H4 (cell line): ENCODE measurements at places on chromosomes 5 and 9.

DNA sequence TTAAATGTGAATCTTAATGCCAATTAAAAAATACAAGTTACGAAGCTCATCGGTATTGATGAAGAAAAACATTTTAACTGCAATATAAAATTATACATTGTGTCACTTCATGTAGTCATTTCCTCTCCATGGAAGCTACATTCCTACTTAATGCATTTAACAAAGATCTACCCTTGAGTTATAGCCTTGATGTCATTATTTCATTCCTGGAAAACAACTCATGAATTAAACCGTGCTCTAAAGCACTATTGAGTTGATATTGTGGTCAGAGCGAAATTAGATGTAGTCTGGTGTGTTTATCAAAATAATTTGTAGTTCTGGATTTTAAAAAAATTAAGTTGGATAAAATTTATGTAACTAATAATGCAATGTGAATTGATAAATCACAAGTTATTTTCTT lies 11.1 kb downstream of the C5orf47 start:
- DNase-seq, result no peak

GRCh38 chr5:3197304-3198073 lies 398.1 kb upstream of the IRX1 start:
- no peak for DNase-seq

GRCh38 chr5:139849942-139850341 lies 54.3 kb downstream of the PSD2 start:
- DNase-seq, result no peak

DNA sequence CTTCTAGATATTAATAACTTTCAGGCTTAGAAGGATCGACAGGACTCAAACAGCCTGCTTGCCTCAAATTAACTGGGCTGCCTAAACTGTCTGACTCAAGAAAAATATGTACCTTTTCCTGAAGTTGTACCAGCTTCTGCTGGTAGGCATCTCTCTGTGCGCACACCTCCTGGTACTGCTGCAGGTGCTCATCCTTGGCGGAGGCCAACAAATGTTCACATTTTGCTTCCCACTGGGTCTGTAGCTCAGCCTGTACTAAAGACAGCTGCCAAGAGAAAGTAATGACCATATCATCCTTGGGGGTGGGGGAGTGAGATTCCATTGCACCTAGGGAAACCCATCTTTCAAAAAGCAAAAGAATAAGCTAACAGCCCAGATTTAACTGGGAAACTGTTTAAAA lies 22.5 kb downstream of the SLC31A2 start:
- no peak for DNase-seq

DNA sequence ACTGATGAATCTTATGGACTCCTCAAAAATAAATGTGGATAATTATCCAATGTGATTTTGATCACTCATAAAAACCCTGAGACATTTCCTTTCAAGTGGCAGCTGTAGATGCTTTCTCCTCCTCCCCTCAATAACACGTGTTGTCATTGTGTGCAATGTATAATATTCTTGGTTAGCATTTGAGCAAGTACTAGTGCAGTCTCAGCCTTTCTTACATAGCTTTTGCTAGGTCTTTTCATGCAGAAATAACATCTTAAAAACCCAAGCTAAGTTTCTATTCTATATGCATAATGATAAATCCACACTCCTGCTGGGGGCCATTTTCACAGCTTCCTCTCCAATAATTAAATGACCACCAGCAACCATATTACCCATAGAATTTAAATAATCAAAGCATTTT lies 1835.2 kb upstream of the NUDT12 start:
- DNase-seq, result no peak

- DNase-seq, result no peak
Observed at GRCh38 chr9:98538626-98539031, 170.1 kb downstream of the GABBR2 start.

DNA sequence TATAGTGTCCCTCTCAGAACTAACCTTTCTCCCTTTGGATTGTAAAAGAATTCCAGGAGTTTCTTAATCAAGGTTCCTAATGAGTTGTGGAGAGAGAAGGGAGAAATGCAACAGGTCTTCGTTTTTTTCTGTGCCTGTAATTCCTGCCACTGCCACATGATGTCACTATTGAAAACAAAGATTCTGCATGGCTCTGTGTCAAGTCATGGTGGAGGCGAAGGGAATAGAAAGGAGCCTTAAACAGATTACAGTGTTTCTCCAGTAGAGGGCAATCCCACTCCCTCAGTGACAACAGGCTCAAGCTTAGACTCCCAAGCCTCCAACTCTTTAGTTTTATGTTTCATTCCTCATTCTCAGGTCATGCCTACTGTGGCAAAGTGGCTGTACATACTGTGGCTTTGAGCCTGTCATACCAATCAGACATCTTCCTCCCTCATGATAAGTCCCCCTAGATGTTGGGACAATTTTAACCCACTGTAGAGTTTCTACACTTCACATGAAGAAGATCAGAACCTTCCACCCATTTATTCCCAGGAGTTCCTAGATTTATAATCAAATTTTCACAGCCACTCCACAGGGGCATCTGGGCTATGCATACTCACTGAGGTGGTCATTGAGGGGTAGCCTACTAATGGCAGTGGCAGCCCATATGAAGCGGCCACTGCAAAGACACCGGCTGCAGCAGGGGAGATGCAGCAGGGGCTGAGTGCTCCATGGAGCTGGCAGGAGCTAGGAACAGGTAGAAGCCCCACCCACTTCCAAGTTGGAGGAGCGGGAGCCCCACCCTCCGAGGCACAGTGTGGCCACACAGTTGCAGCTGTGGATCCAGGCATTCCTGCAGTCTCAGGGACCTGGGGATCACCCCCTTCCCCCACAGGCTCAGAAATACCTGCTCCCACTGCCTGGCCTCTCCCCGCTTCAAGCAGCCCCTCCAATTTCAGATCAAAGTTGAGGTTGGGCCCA lies 97.4 kb upstream of the TRIM32 start:
- peak; percentile 67 for DNase-seq

- no peak for DNase-seq
Observed at GRCh38 chr9:70085241-70085640, 41.6 kb downstream of the MAMDC2 start.

DNA sequence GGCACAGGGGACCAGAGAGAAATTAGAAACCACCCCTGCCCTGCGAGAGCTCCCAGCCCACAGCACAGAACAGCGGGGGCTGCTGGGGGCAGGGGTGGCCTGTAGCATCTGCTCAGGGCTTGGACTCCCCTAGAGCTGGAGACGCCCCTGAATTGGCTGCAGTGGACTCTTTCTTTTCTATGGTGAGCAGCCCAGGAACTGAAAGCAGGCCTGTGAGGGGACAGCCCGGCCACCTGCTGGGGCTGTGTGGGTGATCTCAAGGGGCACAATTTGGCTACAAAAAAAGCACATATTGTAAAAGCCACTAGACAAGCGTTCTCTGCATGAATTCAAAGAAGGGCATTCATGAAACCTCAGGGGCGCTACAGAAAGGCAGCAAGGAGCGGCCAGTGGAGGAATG lies 57.5 kb upstream of the ICE1 start:
- DNase-seq, result no peak

GRCh38 chr9:27763831-27764230 lies 190.6 kb upstream of the C9orf72 start:
- no peak for DNase-seq

GRCh38 chr9:95048225-95049087 lies 269.1 kb downstream of the FANCC start:
- DNase-seq, result peak; percentile 47

GRCh38 chr5:139468421-139468931 lies 2.3 kb upstream of the SMIM33 start:
- no peak for DNase-seq

DNA sequence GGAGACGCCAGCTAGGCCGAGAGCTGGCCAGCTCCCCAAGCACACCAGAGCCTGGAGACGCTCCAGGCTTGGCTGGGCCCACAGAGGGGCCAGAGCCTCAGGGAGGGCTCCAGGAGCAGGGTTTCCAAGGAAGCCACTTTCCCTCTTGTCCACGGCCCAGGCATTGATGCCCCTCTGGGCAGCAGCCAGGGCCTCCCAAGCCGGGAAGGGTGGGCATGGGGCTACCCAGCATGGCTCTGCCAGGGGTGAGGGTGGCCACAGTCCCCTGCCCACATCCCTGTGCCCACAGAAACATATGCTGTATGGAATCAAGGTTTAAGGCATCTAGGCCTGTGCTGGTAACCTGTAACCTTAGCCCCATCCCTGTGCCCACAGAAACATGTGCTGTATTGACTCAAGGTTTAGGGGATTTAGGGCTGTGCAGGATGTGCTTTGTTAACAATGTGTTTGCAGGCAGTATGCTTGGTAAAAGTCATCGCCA lies 1.5 kb upstream of the DPP7 start:
- DNase-seq, result no peak

GRCh38 chr5:38431242-38431853 lies 125.1 kb downstream of the LIFR start:
- no peak for DNase-seq

- no peak for DNase-seq
Observed at GRCh38 chr5:168401226-168401625, 85.0 kb upstream of the RARS1 start.

GRCh38 chr5:107431998-107432397 lies 238.7 kb downstream of the EFNA5 start:
- peak; percentile 35 for DNase-seq

GRCh38 chr9:136544548-136544963 lies 1.3 kb downstream of the NOTCH1 start:
- DNase-seq, result no peak

GRCh38 chr9:108673386-108673785 lies 182.4 kb downstream of the ACTL7B start:
- no peak for DNase-seq

DNA sequence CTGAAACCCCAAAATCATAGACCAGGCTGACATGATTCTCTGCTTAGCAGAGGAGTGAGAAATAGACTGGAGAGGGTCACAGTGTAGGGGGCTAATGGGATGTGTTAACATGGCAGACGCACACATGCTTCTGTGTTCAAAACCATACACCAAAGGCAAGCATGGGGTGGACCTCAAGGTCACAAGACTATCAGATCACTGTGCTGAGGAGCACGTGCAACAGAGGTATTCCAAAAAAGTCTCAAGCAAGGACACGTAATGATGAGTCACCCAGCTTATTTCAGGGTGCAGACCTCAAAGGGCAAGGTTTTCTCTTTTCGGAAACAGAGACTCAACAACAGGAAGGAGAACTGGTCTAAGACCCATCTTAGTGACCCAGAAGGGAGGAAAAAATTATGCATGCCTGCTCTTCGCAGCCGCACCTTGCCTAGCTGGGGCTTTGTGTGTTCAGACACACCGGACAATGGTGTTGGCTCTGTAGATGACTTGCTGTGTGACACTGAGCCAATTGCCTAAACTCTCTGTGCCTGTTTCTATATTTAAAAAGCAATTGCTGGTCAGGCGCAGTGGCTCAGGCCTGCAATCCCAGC lies 20.3 kb downstream of the WHRN start:
- peak; percentile 61 for DNase-seq

GRCh38 chr9:77176686-77177142 lies 620 bp upstream of the VPS13A start:
- no peak for DNase-seq

DNA sequence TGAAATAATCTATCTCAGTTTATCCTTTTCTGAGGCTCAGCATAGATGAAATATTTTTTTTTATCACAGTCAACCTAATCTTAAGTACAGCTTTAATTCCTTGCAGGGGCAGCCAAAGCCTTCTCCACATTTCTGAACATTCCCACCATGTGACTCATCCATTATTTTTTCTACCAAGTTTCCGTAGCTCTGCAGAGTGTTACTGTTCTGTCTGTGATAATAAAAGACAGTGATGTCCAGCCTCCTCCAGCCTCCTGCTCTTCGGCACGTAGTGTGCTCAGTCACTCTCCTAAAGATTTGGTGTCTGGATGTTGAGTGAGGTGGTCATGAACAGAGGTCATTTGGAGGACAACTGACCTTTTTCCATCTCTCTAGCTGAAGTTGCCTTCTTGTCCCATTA lies 338.1 kb upstream of the ADAMTS16 start:
- peak; percentile 19 for DNase-seq

DNA sequence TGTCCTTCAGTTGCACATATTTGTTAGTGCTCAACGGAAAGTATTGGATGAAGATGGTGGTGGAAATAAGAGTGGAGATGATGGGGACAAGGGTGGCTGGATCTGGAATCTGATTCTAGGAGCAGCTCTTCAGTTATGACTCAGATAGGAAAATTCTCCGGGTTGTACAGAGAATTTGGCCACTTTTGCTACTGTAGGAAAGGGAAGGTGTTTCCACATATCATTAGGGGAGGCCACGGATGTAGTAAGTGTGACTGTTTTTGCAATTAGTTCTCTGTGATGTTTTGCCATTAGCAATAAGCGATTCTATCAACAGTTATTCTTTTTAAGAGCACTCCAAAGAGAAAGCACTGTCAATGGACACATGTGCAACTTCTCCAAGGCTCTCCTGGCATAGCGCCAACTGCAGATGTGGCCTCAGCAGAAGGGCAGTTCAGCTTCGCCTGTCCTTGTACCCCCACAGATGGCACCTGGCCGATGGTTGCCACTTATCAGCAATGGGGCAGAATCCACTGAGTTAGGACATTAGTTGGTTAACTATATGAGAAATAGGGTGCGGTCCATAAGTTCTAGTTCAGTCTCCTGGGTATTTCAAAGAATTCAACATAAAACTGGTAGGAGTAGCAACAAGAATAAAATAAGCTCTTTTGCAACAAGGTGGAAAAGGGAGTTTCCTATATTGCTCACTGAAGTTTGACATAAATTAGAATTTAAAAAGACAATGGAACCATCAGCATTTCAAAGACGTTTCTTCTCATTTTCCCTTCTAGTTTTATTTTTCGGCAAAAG lies 96.3 kb downstream of the ARSB start:
- DNase-seq, result no peak

DNA sequence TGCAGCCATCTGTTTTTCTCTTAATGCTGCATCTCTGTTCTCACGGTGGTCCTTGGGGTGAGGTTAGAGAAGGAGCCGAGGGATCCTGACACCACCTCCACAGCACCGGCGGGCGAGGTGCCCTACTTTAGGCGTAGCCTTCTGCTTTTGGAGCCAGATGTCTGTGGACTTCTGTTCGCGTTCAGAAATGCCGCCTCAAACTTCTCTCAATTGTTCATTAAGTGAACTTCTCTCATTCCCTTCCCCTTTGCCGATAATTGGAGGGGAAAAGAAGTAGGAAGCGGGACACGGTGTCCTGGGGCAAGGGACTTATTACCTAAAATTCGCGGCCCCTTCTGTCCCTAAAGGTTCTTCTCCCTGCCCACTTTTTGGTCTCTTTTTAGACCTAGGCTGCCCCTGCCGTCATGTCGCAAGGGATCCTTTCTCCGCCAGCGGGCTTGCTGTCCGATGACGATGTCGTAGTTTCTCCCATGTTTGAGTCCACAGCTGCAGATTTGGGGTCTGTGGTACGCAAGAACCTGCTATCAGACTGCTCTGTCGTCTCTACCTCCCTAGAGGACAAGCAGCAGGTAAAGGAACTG lies 455 bp downstream of the KIF20A start:
- DNase-seq, result no peak

GRCh38 chr9:99040251-99040900 lies 64.5 kb upstream of the TGFBR1 start:
- no peak for DNase-seq

GRCh38 chr9:79812507-79813257 lies 240.9 kb downstream of the TLE4 start:
- peak; percentile 10 for DNase-seq

DNA sequence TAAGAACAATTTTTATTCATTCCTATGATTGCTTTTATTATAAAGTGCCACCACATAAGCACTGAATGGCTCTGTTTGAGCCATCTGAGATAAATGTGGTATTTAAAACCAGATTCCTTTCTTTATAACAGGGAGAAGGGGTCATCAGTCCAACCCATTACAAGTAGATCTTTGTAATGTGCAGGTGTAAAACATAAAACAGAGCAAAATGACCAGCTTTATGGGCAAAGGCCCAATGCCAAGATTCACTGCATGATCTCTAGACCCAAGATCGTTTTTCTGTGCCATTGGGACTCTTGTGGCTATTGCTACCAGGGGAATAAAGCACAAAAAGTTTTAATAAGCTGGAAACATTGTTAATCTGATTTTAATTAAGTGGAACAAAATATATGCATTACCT lies 469.9 kb downstream of the PRR16 start:
- DNase-seq, result no peak
